Fibroblast of skin of abdomen (primary cell): ENCODE measurements at places on chromosomes 6 and 20.

DNA sequence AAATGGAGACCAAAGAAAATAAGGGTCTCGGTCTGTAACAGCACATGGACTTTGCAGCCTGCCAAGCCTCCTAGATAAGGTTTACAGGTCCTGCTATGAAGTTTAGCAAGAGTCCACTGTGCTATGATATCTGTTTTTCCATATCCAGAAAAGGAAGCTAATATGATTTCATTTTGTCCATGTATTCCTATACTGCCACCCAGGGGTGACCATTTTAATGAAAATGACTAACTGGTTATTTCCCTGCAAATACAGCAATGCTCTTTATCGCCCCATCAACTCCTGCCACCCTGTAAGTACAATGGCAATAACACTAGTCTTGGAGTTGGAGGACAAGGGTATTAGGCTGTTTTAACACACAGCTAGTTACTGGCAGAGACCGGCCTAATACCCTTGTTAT is 115.2 kb upstream of the GLP1R start:
- DNase-seq, result peak; percentile 1

- DNase-seq, result no peak
Observed at GRCh38 chr6:44797746-44798145, 410.2 kb downstream of the CDC5L start.

DNA sequence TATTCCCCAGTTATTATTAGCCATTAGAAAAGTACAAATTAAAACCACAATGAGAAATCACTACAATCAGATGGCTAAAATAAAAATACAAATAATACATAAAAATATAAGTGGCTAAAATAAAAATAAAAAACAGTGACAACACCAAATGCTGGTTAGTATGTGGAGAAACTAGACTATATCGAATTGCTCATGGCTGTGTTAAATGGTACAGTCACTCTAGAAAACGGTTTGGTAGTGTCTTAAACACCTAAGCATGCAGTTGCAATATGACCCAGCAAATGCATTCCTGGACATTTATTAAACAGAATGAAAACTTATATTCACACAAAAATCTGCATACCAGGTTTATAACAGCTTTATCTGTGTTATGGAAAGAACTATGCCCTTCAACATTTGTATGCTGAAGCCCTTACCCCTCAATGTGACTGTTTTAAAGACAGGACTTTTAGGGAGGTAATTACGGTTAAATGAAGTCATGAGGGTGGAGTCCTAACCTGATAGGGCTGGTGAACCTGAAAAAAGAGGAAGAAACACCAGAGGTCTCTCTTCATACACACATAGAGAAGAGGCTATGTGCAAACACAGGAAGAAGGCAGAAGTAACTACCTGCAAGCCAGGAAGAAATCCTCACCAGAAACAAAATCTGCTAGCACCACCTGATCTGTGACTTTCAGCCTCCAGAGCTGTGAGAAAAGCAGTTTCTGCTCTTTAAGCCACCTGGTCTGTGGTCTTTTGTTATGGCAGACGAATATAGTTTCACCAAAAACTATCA is 84.9 kb downstream of the ASCC3 start:
- DNase-seq, result no peak

DNA sequence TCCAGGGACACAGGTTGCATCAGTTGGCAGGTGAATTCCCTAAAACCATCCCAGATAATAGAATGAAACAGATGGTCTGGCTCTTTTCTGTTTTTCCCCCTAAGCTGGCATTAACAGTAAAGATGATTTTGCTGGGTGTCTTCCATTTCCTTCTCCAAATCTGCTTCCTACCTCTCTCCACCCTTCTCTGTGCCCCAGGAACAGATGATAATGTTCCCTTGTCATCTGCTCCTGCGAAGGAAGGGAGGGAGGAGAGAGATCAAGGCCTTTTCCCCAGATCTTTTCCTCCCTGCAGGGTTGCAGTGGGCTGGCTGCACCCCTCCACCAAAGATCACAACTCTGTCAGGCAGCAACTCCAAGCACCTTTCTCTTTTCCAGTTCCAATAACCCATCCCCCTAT is 156.5 kb upstream of the PRDM1 start:
- DNase-seq, result no peak

- DNase-seq, result no peak
Observed at GRCh38 chr6:10425975-10426780, 11.3 kb upstream of the TFAP2A start.

DNA sequence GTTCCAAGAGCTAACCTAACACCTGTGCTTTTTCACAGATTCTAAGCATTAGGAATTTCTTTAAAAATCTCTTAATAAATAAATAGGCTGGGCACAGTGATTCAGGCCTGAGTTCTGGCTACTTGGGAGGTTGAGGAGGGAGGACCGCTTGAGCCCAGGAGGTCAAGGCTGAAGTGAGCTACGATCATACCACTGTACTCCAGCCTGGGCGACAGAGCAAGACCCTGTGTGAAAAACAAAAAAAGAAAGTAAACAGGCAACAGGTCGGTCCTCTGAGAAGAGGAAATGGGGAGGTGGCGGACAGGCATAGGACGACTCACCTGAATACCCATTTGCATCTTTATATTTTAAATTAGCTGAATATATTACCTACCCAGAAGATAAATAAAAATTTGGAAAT is 26.5 kb downstream of the GMDS start:
- no peak for DNase-seq

- no peak for DNase-seq
Observed at GRCh38 chr20:59708326-59708725, 104.0 kb downstream of the PHACTR3 start.

DNA sequence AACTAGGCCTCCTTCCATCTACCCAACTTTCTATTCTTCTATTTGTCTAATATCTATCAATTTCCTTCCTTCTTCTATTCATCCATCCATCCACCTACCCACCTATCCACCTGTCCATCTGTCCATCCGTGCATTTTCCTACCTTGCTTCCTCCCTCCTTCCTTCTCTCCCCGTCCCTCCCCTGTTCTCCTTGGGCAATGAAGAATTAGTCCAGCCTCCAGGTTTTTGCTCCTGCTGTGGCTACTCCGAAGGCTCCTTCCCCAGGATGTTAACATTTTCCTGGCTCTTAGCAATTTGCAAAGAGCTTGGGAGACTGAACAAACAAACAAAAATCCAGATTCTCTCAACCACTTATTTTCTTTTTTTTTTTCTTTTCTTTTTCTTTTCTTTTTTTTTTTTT is 81.6 kb downstream of the KCNB1 start:
- no peak for DNase-seq

- DNase-seq, result no peak
Observed at GRCh38 chr6:10413262-10413849, 1.5 kb downstream of the TFAP2A start.

GRCh38 chr6:7909323-7910276 is 988 bp downstream of the TXNDC5 start:
- DNase-seq, result peak; percentile 56

DNA sequence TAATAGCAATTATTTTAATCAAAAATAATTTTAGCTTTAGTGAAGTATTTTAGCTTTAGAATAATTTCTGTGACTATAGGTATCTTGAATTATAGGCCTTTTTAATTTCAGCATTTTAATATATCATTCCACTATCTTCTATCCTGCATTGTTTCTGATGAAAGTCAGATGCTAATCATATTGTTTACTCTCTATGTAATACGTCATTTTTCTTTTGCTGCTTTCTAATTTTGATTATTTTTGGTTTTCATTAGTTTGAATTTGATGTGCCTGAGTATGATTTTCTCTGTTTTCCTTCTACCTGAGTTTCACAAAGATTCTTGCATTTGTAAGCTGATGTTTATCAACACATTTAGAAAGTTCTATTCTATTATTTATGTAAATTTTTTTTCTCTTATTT is 17.4 kb upstream of the ADGRG6 start:
- no peak for DNase-seq

GRCh38 chr6:83954371-83954770 is 79.2 kb upstream of the MRAP2 start:
- DNase-seq, result no peak

DNA sequence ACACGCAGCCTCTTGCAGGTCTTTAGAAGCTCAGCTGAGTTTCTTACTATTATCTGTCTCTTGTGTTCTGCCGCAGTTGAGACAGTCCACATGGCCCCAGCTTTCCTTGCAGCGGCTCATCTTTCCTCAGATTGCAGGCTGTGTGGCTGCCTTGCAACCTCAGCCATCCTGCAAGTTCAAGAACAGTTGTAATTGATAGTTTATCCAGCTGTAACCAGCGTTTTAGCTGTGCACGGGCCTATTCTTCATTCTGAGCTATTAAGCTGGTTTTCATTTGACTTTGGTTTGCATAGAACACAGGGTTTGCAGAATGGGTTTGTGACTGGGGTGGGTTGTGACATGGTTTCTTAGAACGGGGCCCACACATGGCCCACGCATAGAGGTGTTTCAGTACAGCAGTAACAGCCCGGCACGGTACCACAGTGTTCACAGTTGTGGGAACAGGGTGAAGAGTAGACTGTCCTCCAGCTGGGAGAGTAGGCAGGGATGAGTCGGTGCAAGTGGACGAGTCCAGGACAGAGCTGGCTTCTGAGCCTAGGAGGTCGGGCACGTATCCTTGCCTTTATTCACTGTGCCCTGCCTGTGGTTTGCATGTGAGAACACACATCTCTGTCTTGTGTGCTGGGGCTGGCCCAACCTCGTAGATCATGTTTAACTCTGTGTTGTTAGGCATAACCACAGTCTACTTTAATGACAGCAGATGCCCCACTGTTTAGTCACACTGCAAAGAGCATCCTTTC is 89.2 kb downstream of the RPP40 start:
- DNase-seq, result peak; percentile 85

- DNase-seq, result no peak
Observed at GRCh38 chr20:58843128-58843556, 7.6 kb downstream of the GNAS-AS1 start.

GRCh38 chr6:156878681-156879080 is 101.5 kb downstream of the ARID1B start:
- DNase-seq, result no peak

- DNase-seq, result peak; percentile 93
Observed at GRCh38 chr20:53949319-53949839, 121.0 kb downstream of the BCAS1 start.
